ENCODE measurements at places on chromosomes 11 and 22. TPM values are rescaled to one million over a fixed set of nuclear protein-coding genes. Genes with fewer than 3 reads are reported as not detected.

GRCh38 chr11:5421811-5422210 is at the start of gene OR51Q1:
OR51Q1 (plus strand) TSS chr11:5422111; CDS start chr11:5422201, 90 bp downstream.
- H3K4me1 ChIP-seq = no peaks in the 10 kb centered on the region
- no peak within 1 kb of the TSS for H3K4me3 ChIP-seq
- no peaks in the 10 kb centered on the region for H3K36me3 ChIP-seq
- no peaks in the 10 kb centered on the region for H3K27me3 ChIP-seq
- H3K27ac ChIP-seq = no peak within 1 kb of the TSS
- no peak for DNase-seq

- peak overlapping the region; percentile 95 for H3K4me3 ChIP-seq
- H3K36me3 ChIP-seq = no peaks in the 10 kb centered on the region
- H3K27ac ChIP-seq = peak overlapping the region; percentile 84
- peaks cover 19% of the 10 kb centered on the region for H3K4me1 ChIP-seq
Measured at GRCh38 chr22:19430890-19431541, 517 bp downstream of the HIRA start.

GRCh38 chr11:17578958-17579357 is 31.9 kb downstream of the OTOG start:
- no peaks in the 10 kb centered on the region for H3K27me3 ChIP-seq
- no peak for DNase-seq
- H3K4me3 ChIP-seq = no peak overlapping the region
- no peaks in the 10 kb centered on the region for H3K36me3 ChIP-seq
- H3K27ac ChIP-seq = no peak overlapping the region

DNA sequence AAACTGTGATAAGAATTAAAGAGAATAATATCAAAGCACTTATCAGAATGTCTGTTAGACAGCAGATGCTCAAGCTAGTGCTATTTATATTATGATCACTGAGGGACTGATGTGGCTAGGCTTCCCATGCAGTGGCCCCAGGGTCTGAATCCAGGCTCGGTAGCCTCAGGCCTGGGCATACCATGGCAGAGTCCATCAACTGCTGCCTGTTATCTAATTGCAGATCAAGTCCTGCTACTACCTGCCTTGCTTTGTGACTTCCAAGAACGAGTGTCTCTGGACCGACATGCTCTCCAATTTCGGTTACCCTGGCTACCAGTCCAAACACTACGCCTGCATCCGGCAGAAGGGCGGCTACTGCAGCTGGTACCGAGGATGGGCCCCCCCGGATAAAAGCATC is 57.5 kb downstream of the TIMP3 start:
- no peak overlapping the region for H3K27ac ChIP-seq
- no peak overlapping the region for H3K4me3 ChIP-seq
- H3K4me1 ChIP-seq = no peaks in the 10 kb centered on the region
- DNase-seq = no peak

DNA sequence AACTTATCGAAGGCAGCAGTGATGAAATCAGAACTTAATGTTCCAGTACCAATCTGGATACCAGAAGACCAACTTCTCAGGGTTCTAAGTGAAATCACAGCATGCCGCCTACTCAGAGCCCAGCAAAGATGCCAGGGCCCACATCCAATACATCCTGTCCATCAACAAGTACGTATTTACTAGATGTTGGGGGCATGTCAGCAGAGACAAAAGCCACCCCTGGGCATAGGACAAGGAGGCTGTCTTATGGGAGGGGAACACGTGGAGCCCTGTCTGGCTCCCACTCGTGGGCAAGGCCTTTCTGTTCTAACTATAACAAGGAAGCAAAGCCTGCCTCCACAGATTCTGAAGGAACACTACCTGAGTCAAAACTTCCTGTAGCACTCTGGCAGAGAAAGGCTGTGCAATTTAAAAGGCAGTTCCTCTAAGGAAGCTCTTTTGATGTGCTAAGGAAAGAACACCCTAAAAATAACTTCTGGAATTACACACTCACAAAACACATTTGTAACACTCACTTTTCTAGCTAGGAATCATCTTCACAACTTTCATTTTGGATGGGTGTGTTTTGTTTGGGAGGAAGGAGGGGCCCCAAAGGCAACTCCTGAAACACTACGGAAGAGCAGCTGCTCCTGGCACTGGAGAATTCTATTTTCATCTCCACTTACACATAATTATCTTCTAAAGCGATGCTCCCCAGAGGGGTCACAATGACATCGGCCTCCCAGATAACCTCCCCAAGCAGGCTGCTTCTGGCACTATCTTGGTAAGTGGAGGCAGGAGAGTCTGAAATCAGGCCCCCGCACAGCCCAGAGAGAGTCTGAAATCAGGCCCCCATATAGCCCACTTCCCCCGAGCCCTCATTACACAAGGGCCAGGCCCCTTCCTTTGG is 14.2 kb downstream of the SMCO4 start:
- peak overlapping the region; percentile 24 for H3K27ac ChIP-seq
- peaks cover 24% of the 10 kb centered on the region for H3K4me1 ChIP-seq
- no peaks in the 10 kb centered on the region for H3K27me3 ChIP-seq
- H3K36me3 ChIP-seq = no peaks in the 10 kb centered on the region
- H3K4me3 ChIP-seq = no peak overlapping the region
- DNase-seq = no peak

- peaks cover 33% of the 10 kb centered on the region for H3K4me1 ChIP-seq
- H3K27ac ChIP-seq = peak overlapping the region; percentile 5
- H3K36me3 ChIP-seq = no peaks in the 10 kb centered on the region
- no peak for DNase-seq
- no peak overlapping the region for H3K4me3 ChIP-seq
- no peaks in the 10 kb centered on the region for H3K27me3 ChIP-seq
Measured at GRCh38 chr11:46513934-46514342, 79.9 kb downstream of the AMBRA1 start.

- H3K27me3 ChIP-seq = no peaks in the 10 kb centered on the region
- peaks cover 8% of the 10 kb centered on the region for H3K4me1 ChIP-seq
- H3K4me3 ChIP-seq = no peak overlapping the region
- no peak overlapping the region for H3K27ac ChIP-seq
- no peak for DNase-seq
Measured at GRCh38 chr11:78380615-78381051, 37.0 kb downstream of the GAB2 start.

DNA sequence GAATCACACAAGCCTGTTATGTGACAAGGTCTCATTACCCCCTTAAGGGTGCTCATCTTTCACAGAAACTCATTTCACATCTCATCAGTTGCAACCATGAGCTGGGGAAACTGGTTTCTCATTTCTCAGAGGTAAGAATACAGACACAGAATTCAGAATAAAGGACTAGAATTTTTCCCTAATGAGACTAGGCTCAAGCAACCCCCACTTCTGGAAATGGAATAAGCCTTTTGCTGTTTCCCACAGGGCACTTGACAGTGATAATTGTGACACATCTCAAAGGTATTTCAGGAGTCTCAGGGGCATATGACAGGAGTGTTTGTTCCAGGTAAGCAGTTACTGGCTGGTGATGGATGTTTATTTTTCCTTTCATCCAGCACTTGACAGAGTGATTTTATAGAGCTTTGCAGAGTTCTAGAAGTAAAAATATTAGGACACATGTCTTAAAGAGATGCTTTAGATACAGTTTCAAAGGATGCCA is 112.9 kb upstream of the DDI1 start:
- no peaks in the 10 kb centered on the region for H3K27me3 ChIP-seq
- H3K4me3 ChIP-seq = no peak overlapping the region
- H3K27ac ChIP-seq = no peak overlapping the region
- H3K36me3 ChIP-seq = no peaks in the 10 kb centered on the region

DNA sequence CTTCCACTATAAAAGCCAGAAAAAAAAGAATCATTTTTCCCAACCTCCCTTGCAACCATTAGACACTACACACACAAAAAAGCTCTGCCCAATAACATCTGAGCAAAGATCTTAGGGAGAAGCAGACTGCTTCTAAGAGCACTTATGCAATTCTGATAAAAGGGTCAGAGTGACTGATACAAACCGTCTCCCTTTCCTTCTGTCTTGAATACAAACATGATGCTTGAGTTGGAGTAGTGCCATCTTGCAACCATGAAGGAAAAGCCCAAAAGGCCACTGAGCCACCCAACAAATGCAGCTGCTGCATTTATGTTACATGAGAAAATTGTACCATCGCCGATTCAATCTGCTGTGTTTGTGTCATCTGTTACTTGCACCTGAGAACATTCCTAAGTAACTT is 47.6 kb upstream of the EED start:
- H3K4me3 ChIP-seq = no peak overlapping the region
- H3K36me3 ChIP-seq = no peaks in the 10 kb centered on the region
- H3K27ac ChIP-seq = no peak overlapping the region
- peaks cover 11% of the 10 kb centered on the region for H3K27me3 ChIP-seq

GRCh38 chr11:126328444-126328843 is 24.6 kb downstream of the DCPS start:
- H3K36me3 ChIP-seq = no peaks in the 10 kb centered on the region
- no peak for DNase-seq
- H3K27me3 ChIP-seq = no peaks in the 10 kb centered on the region
- H3K4me1 ChIP-seq = no peaks in the 10 kb centered on the region
- no peak overlapping the region for H3K27ac ChIP-seq

GRCh38 chr11:6319704-6320410 is 444 bp downstream of the CAVIN3 start:
- peak overlapping the region; percentile 74 for H3K4me3 ChIP-seq
- peaks cover 23% of the 10 kb centered on the region for H3K27me3 ChIP-seq
- peak overlapping the region; percentile 83 for H3K27ac ChIP-seq
- H3K36me3 ChIP-seq = no peaks in the 10 kb centered on the region
- H3K4me1 ChIP-seq = peaks cover 42% of the 10 kb centered on the region

DNA sequence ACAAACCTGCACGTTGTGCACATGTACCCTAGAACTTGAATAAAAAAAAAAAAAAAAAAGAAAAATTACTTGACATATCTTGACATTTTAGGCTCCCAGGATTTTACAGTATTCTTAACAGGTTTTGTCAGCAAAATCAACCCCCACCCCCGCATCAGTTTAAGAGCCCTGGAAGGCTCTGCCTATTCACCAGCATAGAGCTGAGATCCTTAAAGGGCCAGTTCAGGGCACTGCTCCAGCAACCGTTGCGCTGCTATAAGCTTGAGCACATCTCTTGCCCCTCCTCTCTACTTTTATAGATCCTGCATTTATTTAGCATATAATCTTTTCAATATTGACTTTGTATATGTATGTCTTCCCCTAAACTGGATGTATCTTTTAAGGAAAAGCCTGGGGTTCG is 697 bp upstream of the PAFAH1B2 start:
- no peaks in the 10 kb centered on the region for H3K27me3 ChIP-seq
- H3K4me3 ChIP-seq = peak overlapping the region; percentile 100
- H3K36me3 ChIP-seq = peaks cover 13% of the 10 kb centered on the region
- peaks cover 17% of the 10 kb centered on the region for H3K4me1 ChIP-seq
- DNase-seq = peak; percentile 72

DNA sequence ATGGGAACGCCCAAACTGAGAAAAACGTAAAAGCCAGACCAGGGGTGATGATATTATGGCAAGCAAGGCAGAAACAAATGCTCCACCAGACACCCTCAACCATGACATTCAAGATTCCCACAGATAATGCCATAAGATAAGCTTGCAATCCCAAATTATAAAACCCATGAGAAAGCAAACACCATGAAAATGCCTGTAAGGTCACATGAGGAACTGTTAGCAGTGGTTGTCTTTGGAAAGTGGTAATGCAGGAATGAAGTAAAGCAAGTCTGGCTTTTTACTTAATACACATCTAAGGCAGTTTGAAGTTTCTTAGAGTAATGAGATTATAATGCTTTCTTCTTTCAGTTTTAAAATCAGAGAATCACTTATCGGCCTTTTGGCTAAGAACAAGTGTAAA is 111.0 kb downstream of the MN1 start:
- H3K27ac ChIP-seq = peak overlapping the region; percentile 74
- no peaks in the 10 kb centered on the region for H3K4me1 ChIP-seq
- DNase-seq = no peak

- no peaks in the 10 kb centered on the region for H3K27me3 ChIP-seq
- no peak overlapping the region for H3K4me3 ChIP-seq
- DNase-seq = no peak
- H3K36me3 ChIP-seq = no peaks in the 10 kb centered on the region
Measured at GRCh38 chr11:104852811-104853210, 45.4 kb downstream of the CASP12 start.

DNA sequence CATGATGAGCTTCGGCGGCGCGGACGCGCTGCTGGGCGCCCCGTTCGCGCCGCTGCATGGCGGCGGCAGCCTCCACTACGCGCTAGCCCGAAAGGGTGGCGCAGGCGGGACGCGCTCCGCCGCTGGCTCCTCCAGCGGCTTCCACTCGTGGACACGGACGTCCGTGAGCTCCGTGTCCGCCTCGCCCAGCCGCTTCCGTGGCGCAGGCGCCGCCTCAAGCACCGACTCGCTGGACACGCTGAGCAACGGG is 169 bp downstream of the NEFH start:
- H3K27me3 ChIP-seq = peaks cover 56% of the 10 kb centered on the region
- no peak for DNase-seq
- no peaks in the 10 kb centered on the region for H3K36me3 ChIP-seq

Gene OR2AG2
- 0.31 TPM for total RNA-seq

Gene OR51B4
- not detected for total RNA-seq

Gene ANO3
- total RNA-seq = not detected

Gene PPP2R5B
- total RNA-seq = 3.3 TPM
